ENCODE measurements at places on chromosomes 11 and 22. TPM values are rescaled to one million over a fixed set of nuclear protein-coding genes. Genes with fewer than 3 reads are reported as not detected.

GRCh38 chr11:70473186-70473872 is 75.0 kb downstream of the CTTN start:
- no peak for DNase-seq

DNA sequence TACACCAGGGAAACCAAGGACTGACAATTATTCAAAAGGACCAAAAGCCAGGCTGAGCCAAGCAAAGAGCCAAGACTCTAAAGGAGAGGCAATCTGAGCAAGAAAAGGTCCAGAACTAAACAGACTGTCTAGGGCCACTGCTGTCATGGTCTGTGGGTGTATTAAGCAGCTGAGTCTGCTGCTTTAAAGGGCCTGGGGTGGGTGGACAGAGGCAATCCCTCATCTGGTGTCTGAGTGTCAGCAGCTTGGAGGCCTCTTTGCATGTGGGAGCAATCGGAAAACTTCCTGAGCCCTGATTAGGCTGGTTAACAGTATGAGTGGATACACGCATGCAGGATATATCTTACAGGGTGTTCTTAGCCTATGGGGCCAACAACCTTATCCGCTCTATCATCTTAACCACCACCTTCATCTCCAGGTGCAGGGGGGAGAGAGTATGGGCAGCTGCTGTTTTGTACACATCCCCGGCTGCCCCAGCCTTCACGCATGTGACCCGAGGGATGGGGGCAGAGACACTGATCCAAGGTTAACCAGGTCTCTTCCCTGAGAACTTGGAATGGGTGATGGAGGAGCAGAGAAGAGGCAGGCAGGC is 67.5 kb upstream of the TIMP3 start:
- no peak for DNase-seq

DNA sequence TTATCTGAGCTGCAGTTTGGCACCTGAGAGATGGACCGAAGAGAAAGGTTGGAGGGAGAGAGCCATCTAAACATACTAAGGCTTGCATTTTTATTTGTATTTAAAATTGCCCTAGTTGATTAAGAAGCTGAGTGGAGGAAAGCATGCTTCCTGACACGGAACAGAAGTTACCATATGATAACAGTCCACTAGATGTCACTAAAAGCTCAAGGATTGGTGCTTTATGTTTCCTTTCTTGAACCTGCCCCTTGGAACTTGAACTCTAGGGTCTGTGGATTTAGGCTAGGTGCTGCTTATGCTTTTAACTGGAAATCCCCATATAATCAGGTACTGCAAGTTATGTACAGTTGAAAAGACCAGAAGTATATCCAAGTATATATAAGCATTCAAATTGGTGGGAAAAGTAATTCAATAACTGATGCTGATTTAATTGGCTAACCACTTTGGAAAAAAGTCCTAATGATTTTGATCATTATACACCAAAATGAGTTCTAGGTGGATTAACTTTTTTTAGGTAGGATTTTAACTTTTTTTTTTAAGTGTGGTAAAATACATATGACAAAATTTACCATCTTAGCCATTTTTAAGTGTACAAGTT is 9.5 kb downstream of the RBMXL2 start:
- peak; percentile 70 for DNase-seq

GRCh38 chr11:7314811-7315604 is 63.3 kb downstream of the SYT9 start:
- DNase-seq, result peak; percentile 28

DNA sequence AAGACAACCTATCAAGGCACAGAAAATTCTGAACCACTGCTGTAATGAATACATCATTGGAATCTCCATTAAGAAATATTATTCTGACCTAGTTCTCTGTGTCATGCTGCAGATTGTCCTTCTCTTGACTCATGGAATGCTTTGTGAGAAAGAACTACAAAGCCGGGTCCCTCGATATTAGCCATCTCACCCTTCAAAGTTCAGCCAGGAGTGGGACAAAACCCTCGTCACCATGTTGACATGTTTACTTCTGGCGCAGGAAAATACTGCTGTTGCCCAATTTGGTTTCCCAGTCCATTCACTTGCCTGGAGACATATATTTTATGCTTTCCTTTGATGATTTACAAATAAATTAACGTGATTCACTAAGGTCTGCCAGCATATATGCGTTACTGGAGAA is 10.9 kb upstream of the WT1 start:
- no peak for DNase-seq

The DRAP1 gene
- total RNA-seq, result 113 TPM

The CBLIF gene
- not detected for total RNA-seq
